CD4-positive, alpha-beta memory T cell (primary cell): ENCODE measurements at places on chromosomes 12 and 14.

DNA sequence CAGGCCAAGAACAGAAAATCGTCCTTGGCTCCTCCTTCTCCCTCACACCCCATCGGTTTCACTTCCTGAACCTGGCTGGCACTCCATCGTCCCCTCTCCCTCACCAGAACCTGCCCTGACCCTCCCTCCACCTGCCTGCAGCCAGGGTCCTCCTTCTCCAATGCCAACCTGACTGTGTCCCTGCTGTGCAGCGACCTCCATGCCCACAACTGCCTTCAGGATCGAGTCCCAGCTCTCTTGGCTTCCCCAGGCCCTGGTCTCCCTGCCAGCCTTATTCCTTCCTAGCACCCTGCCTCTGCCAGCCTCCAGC, 19.8 kb downstream of the HVCN1 start:
- H3K27ac ChIP-seq = no peak overlapping the region
- no peaks in the 10 kb centered on the region for H3K36me3 ChIP-seq
- H3K4me3 ChIP-seq = no peak overlapping the region
- no peak for DNase-seq
- peaks cover 20% of the 10 kb centered on the region for H3K4me1 ChIP-seq

- no peak for DNase-seq
- no peaks in the 10 kb centered on the region for H3K27me3 ChIP-seq
- H3K36me3 ChIP-seq = no peaks in the 10 kb centered on the region
- no peak overlapping the region for H3K4me3 ChIP-seq
- no peaks in the 10 kb centered on the region for H3K4me1 ChIP-seq
These were observed 19.6 kb downstream of the TNFAIP2 start for GRCh38 chr14:103142721-103143302.

DNA sequence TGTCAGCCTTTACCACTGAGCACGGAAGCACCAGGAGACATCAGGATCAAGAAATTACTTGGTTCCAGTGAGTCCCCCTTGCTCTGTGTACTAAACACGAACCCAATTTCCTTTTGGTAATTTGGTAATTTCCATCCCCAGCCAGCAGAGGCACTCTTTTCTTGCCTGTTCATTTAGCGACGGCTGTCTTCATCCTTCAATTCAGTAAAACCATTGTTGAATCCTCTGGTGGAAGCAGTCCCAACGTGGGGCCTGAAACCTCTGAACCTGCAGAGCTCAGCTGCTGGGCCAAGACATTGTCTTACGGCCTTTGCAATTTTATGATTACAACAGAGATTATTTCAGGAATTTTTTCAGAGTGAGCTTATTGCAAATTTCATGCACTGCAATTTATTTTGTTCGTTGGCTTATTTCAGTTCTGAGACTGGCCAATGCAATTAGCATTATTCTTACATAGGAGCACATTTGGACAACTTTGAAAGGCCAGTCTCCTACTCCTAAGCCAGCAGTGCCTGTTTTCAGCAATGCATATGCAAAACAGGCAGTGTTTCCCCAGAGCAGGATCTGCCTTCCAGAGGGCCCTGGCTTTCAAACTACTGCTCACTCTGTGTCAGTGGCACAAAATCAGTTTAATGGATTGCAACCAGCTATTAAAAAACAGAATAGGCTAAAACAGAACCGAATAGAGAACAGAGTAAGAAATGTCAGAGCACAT, 372.9 kb upstream of the TMEM132C start:
- no peaks in the 10 kb centered on the region for H3K27me3 ChIP-seq
- no peak overlapping the region for H3K4me3 ChIP-seq
- no peaks in the 10 kb centered on the region for H3K4me1 ChIP-seq
- H3K36me3 ChIP-seq = no peaks in the 10 kb centered on the region
- H3K27ac ChIP-seq = no peak overlapping the region

GRCh38 chr12:121861636-121862254, 3.1 kb upstream of the HPD start:
- no peak overlapping the region for H3K4me3 ChIP-seq
- no peak overlapping the region for H3K27ac ChIP-seq
- H3K27me3 ChIP-seq = no peaks in the 10 kb centered on the region
- H3K4me1 ChIP-seq = no peaks in the 10 kb centered on the region
- no peak for DNase-seq
- H3K36me3 ChIP-seq = no peaks in the 10 kb centered on the region
